ENCODE measurements at places on chromosomes 12 and 14.
A peak's percentile ranks its signal among the peaks of the same experiment; 100 is the strongest.

- H3K4me3 ChIP-seq = no peak overlapping the region
- H3K36me3 ChIP-seq = no peaks in the 10 kb centered on the region
- H3K4me1 ChIP-seq = no peaks in the 10 kb centered on the region
- DNase-seq = no peak
- no peak overlapping the region for H3K27ac ChIP-seq
Measured at GRCh38 chr14:37678916-37679315, 83.5 kb downstream of the TTC6 start.

GRCh38 chr12:130017591-130018449 is 114.0 kb upstream of the TMEM132D start:
- H3K4me3 ChIP-seq = no peak overlapping the region
- H3K27ac ChIP-seq = no peak overlapping the region
- peak; percentile 25 for DNase-seq
- no peaks in the 10 kb centered on the region for H3K27me3 ChIP-seq

DNA sequence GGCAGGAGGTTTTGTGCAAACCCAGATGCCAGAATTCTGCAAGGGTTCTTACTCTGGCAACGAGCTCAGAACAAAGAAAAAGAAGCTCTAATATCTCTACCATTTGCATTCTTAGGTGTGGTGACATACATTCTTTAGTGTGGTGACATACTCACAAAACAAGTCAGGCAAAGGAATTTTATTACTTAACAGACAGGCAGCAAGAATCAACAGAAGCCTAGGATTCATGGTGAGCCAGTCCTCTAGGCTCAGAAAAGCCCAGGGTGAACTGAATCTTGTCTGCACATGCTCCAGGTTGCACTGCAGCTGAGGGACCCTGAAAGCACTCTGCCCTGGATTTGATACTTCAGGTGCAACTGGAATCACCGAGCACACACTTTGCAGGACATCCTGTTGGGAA is 122.4 kb upstream of the PTPRQ start:
- no peak overlapping the region for H3K4me3 ChIP-seq
- H3K4me1 ChIP-seq = no peaks in the 10 kb centered on the region
- no peaks in the 10 kb centered on the region for H3K36me3 ChIP-seq
- no peak overlapping the region for H3K27ac ChIP-seq
- no peaks in the 10 kb centered on the region for H3K27me3 ChIP-seq

GRCh38 chr14:96189281-96189711 is 15.3 kb upstream of the BDKRB2 start:
- no peaks in the 10 kb centered on the region for H3K27me3 ChIP-seq
- no peak overlapping the region for H3K4me3 ChIP-seq
- H3K27ac ChIP-seq = no peak overlapping the region
- DNase-seq = no peak
- H3K36me3 ChIP-seq = no peaks in the 10 kb centered on the region

DNA sequence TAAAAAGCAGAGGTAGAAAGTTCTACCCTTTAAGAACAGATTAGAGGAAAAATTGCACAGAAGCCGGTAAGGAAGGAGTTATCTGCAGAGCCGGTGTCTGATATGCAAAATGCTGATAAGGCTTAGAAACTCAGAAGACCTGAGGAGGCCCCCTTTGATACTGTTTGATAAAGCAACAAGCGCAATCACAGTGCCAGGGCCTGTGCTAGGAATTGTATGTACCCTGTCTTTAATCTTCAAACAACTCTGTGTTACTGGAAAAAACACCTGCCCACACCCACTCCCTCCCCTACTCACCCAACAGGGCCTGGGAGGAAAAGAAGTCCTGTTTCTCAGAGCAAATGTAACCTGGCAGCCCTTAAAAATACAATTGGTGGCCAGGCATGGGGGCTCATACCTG is 112.7 kb upstream of the FUT8 start:
- H3K36me3 ChIP-seq = no peaks in the 10 kb centered on the region
- DNase-seq = no peak
- H3K27me3 ChIP-seq = no peaks in the 10 kb centered on the region

DNA sequence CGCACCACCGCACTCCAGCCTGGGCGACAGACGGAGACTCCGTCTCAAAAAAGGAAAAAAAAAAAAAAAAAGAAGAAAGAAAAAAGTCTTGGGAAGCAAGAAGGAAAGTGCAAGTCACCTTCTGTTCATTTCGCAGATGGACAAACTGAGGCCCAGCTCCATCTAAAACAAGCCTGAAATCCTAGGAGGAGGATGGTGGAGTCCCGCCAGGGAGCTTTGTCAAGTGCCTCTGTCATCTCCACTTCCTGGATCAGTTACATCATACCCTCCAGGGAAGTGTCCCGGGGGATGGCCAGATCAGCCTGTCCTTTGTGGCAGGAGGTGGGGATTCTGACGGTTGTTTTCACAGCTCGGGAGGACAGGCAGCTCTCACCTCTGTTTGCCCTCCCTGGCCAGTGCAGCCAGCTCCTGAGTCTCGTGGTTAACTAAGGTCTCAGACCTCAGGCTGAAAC is 8.7 kb upstream of the SDSL start:
- H3K27ac ChIP-seq = no peak overlapping the region
- DNase-seq = no peak
- H3K4me1 ChIP-seq = no peaks in the 10 kb centered on the region
- no peaks in the 10 kb centered on the region for H3K27me3 ChIP-seq
- no peaks in the 10 kb centered on the region for H3K36me3 ChIP-seq
- H3K4me3 ChIP-seq = no peak overlapping the region

GRCh38 chr12:83664650-83665049 is 977.9 kb downstream of the TMTC2 start:
- no peaks in the 10 kb centered on the region for H3K4me1 ChIP-seq
- H3K27ac ChIP-seq = no peak overlapping the region
- no peak overlapping the region for H3K4me3 ChIP-seq
- no peak for DNase-seq

GRCh38 chr14:38989922-38990546 is 113.0 kb downstream of the SEC23A start:
- no peaks in the 10 kb centered on the region for H3K4me1 ChIP-seq
- H3K36me3 ChIP-seq = no peaks in the 10 kb centered on the region
- H3K27ac ChIP-seq = no peak overlapping the region
- DNase-seq = no peak
- H3K4me3 ChIP-seq = no peak overlapping the region
- no peaks in the 10 kb centered on the region for H3K27me3 ChIP-seq

- DNase-seq = no peak
- H3K4me3 ChIP-seq = no peak overlapping the region
- H3K36me3 ChIP-seq = no peaks in the 10 kb centered on the region
Measured at GRCh38 chr14:24921903-24922302, 128.0 kb downstream of the STXBP6 start.

GRCh38 chr14:31449136-31449535 is 8.2 kb downstream of the DTD2 start:
- H3K27ac ChIP-seq = no peak overlapping the region
- DNase-seq = no peak
- no peaks in the 10 kb centered on the region for H3K27me3 ChIP-seq
- H3K36me3 ChIP-seq = peaks cover 2% of the 10 kb centered on the region
- H3K4me1 ChIP-seq = no peaks in the 10 kb centered on the region
- no peak overlapping the region for H3K4me3 ChIP-seq

GRCh38 chr12:13152281-13152680 is 44.2 kb upstream of the EMP1 start:
- peak; percentile 48 for DNase-seq
- no peaks in the 10 kb centered on the region for H3K27me3 ChIP-seq
- H3K36me3 ChIP-seq = no peaks in the 10 kb centered on the region
- H3K4me1 ChIP-seq = peaks cover 10% of the 10 kb centered on the region
- peak overlapping the region; percentile 19 for H3K27ac ChIP-seq
- no peak overlapping the region for H3K4me3 ChIP-seq

DNA sequence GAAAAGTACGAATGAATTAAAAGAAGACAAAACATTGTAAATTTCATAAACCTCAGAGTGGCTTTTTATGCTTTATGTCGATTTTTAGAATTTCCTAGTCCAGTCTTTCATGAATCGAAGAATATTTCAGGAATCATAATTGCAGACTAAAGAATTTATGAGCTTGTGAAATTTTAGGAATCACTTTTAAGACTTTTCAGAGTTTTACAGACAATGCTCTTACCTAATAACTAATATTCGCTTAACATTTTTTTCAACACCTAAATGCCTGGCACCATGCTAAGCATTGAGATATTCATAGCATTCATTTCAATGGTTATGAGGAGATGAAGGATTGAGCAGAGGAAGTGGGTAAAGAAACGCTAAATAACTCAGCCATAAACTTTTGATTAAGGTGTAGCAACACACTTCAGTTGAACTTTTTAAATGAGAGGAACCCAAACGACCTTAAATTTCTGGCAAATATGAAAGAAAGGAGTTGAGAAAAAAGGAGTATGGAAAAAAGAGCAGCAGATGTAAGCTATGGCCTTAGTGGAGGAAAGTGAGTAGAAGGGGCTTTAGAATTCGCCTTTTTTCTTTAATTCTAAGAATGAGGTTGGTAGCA is 739 bp upstream of the USP44 start:
- no peak overlapping the region for H3K4me3 ChIP-seq
- no peak for DNase-seq

DNA sequence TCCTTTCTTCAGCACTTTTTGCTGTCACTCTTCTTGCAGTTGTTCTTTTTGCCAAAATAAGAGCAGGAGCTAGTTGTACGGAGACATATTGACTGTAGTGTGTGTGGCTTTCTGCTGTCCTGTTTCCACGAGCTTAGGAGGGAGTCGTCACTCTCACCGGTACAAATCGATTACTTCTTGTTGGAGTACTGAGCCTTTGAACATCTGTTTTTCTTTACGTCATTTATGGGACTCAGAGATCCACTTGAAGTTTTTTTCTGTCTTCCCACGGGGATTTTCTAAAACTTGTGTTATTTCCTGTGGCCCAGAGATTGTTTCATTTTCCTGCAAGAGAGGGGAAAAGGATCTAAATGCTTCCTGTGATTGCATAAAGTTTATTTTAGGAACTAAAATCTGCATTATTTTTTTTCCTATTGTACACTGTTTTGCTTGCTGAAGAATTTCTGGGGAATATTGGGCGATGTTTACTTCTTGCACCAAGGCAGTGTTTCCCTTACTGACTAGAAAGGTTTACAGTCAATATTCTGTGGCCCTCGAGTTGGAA is 199.8 kb upstream of the ARHGAP5 start:
- H3K27me3 ChIP-seq = no peaks in the 10 kb centered on the region
- peak overlapping the region; percentile 57 for H3K27ac ChIP-seq
- no peaks in the 10 kb centered on the region for H3K4me1 ChIP-seq
- H3K4me3 ChIP-seq = no peak overlapping the region

- H3K4me1 ChIP-seq = peaks cover 6% of the 10 kb centered on the region
- H3K4me3 ChIP-seq = no peak overlapping the region
- H3K27me3 ChIP-seq = no peaks in the 10 kb centered on the region
- no peak for DNase-seq
Measured at GRCh38 chr12:48856379-48856778, 4.4 kb upstream of the DDX23 start.

- no peaks in the 10 kb centered on the region for H3K27me3 ChIP-seq
- H3K27ac ChIP-seq = no peak overlapping the region
- peak; percentile 20 for DNase-seq
- peaks cover 9% of the 10 kb centered on the region for H3K4me1 ChIP-seq
- H3K36me3 ChIP-seq = no peaks in the 10 kb centered on the region
Measured at GRCh38 chr12:46160101-46160980, 108.5 kb downstream of the SLC38A1 start.

GRCh38 chr12:116773276-116773731 is 35.2 kb downstream of the RNFT2 start:
- H3K27me3 ChIP-seq = no peaks in the 10 kb centered on the region
- no peak overlapping the region for H3K4me3 ChIP-seq
- no peaks in the 10 kb centered on the region for H3K36me3 ChIP-seq
- H3K4me1 ChIP-seq = no peaks in the 10 kb centered on the region

- no peak overlapping the region for H3K27ac ChIP-seq
- peaks cover 30% of the 10 kb centered on the region for H3K4me1 ChIP-seq
- no peak for DNase-seq
- H3K36me3 ChIP-seq = no peaks in the 10 kb centered on the region
Measured at GRCh38 chr14:104783484-104784217, 11.9 kb downstream of the AKT1 start.

GRCh38 chr14:32841698-32842097 is 97.0 kb upstream of the NPAS3 start:
- no peaks in the 10 kb centered on the region for H3K36me3 ChIP-seq
- no peak overlapping the region for H3K27ac ChIP-seq
- DNase-seq = no peak
- no peak overlapping the region for H3K4me3 ChIP-seq
- no peaks in the 10 kb centered on the region for H3K4me1 ChIP-seq
- no peaks in the 10 kb centered on the region for H3K27me3 ChIP-seq

DNA sequence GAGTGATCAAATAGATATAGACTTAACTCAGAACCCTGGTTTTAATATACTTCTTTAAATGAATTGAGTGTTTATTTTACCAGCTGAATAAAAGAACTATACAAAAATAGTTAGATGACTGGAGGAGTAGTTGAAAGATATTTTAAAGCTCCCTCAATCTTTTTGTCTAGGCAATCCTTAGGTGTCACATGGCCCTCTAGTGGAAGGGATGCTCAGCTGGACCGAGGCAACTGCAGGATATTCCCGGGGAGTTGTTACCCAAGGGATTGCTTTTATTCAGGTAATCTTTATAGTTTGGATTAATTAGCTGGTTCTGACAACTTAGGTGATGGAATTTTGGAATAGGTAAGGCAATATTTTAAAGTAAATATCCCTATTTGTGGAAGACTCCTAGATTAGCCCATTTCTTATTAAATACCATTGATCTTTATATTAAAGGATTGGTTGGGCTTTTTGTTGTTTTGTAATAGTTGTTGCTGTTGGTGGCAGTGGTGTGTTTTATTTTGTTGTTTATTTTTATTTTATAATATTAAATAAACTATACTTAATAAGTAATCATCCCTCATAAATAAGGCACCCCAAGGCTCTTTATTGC is 57.1 kb downstream of the ZDHHC17 start:
- no peak overlapping the region for H3K27ac ChIP-seq
- H3K4me1 ChIP-seq = no peaks in the 10 kb centered on the region
- DNase-seq = peak; percentile 36
- no peak overlapping the region for H3K4me3 ChIP-seq

GRCh38 chr12:108430245-108430644 is 84.8 kb upstream of the FICD start:
- H3K27ac ChIP-seq = no peak overlapping the region
- peaks cover 6% of the 10 kb centered on the region for H3K4me1 ChIP-seq
- DNase-seq = no peak
- no peaks in the 10 kb centered on the region for H3K27me3 ChIP-seq

GRCh38 chr12:115506822-115507559 is 770.5 kb downstream of the MED13L start:
- peaks cover 3% of the 10 kb centered on the region for H3K4me1 ChIP-seq
- H3K27me3 ChIP-seq = no peaks in the 10 kb centered on the region
- H3K4me3 ChIP-seq = no peak overlapping the region
- H3K27ac ChIP-seq = no peak overlapping the region
- no peaks in the 10 kb centered on the region for H3K36me3 ChIP-seq
